ENCODE measurements at places on chromosomes 2 and 18.

GRCh38 chr18:9862686-9863085 is 23.1 kb upstream of the TXNDC2 start:
- DNase-seq, result no peak

GRCh38 chr2:138782383-138782782 is 2.2 kb upstream of the NXPH2 start:
- DNase-seq, result no peak

DNA sequence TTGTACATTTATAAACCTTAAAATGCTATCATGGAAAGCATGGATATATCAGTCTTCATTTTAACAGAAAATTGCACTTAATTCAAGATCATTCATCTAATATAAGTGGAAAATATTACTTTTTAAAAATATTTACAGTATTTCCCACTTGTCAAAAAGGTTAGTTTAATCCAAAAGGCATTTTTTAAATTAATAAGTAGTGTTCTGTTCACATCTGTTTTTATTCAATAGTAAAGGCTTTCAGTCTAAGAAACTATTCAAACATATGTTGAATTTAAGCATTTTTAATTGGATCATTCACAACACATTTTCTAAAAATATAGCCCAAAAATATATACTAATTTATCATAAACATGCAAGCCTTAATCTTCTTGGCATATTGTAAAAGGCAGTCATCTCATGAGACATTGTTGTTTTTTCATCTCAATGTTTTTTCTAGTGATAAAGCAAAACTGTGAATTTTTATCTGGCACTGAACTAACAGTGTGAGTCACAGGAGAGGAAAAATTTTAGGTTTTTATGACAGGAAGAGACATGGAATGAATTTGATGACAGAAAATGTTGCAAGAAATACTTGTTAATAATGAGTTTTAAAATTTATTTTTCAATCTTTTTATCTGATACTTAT is 1642.5 kb upstream of the TMEFF2 start:
- DNase-seq, result no peak

GRCh38 chr2:155755481-155755880 is 577.0 kb downstream of the NR4A2 start:
- no peak for DNase-seq
